ENCODE measurements at places on chromosomes 1 and 21.

DNA sequence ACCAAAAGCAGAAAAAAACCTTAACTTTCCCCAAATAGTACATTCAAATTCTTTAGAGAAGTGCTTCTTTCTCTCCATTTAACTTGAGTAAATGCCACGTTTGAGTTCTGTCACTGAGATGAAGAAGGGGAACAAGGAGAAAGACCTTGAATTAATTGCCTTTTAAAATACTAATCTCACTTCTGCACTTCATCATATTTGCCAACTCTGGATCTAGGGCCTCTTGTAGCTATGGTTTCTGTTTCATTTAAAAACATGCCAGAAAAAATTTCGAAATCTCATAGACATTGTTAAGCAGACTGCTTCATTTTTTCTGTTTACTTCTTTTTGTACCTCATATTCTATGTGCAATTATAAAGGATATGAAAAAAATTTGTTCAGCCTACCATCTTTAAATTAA lies 24.6 kb downstream of the MIXL1 start:
- peak; percentile 90 for DNase-seq

DNA sequence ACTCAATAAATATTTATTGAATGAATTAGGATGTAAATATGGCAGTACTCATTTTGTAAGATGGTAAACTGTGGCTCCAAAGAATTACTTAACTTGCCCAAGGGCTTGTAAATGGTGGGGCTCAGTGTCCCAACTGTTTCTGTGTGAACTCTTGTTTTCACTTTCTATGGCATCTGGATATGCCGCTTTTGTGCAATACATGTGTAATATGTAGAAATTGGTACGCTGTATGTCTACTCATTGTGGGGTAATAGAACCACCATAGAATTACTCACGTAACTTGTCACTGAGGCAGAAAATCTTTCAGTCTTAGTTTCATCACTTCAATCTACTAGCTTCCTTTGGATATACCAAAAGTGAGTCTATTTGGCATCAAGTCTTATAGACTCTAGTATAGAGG lies 977 bp downstream of the PRPF3 start:
- DNase-seq: peak; percentile 95

GRCh38 chr1:31437433-31438037 lies 24.5 kb downstream of the SERINC2 start:
- peak; percentile 17 for DNase-seq

DNA sequence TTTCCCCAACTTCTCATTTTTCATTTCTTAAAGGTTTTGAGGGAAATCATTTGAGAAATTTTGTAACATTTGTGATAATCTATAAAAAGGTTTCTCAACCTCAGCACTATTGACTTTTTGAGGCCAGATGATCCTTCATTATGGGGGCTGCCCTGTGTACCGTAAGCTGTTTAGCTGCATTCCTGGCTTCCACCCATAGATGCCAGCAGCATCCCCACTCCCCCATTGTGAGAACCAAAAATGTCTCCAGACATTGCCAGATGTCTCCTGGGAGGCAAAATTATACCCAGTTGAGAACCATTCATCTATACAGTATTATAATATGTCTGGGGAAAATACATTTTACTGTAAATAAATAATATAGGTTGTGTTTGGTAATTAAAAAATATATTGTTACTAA lies 146.0 kb downstream of the PBX1 start:
- DNase-seq: peak; percentile 12

DNA sequence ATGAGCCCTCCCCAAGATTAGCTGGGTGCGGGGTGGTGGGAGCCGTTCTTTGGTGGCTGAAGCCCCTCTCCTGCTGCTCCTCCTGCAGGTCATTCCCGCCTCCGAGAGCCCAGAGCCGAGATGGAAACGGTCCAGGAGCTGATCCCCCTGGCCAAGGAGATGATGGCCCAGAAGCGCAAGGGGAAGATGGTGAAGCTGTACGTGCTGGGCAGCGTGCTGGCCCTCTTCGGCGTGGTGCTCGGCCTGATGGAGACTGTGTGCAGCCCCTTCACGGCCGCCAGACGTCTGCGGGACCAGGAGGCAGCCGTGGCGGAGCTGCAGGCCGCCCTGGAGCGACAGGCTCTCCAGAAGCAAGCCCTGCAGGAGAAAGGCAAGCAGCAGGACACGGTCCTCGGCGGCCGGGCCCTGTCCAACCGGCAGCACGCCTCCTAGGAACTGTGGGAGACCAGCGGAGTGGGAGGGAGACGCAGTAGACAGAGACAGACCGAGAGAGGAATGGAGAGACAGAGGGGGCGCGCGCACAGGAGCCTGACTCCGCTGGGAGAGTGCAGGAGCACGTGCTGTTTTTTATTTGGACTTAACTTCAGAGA lies 448 bp downstream of the G0S2 start:
- no peak for DNase-seq

DNA sequence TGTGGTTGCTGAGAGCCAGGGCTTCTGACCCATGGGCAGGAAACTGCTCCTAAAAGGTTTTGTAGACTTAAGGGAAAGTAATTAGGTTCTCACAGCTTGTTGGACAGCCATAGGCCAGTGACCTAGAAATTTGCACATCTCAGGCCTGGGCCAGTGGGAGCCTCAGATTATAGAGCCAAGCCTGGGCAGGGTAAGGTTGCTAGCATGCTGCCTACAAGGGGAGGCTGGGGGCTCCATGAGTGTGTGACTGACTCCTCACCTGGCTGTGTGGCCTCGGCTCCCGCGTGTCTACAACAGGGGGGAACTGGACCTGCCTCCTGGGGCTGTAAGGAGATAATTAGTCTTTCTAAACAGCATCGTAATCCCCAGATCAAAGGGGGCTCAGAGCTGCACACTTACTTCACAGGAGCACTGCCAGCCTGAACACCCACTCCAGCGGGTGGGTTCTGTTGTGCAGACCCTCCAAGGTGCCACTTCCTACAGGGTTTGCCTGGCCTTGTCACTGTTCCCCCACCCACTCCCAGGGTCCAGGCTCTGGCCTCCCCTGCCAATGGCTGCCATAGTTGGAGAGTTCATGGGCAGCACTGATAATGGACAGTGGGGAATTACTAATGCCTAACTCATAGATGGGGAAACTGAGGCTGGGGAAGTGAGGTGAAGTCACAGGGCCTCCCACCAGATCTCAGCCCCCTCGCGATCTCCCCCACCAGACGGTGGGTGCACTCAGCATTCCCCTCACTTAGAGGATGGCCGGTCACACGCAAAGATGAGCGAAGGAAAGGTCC lies 230.4 kb upstream of the TMEM51 start:
- no peak for DNase-seq

DNA sequence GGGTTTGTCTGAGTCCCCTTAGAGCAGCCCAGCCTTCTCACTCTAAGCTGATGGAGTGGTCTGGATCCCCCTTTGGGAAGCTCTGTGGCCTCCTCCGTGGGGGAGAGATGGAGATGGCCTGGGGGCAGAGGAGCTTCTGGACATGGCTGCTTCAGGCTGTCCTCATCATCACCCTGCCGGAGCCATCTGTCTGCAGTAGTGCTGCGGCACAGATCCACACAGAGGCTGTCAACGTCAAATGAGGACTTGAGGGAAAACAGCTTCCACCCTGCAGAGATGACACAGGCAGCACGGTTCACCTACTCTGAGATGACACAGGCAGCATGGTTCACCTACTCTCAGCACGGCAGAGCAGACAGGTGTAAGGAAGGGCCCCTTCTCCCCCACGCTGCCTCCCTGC lies 134.3 kb downstream of the IGSF21 start:
- no peak for DNase-seq

- no peak for DNase-seq
Observed at GRCh38 chr1:193115629-193116227, 6.1 kb upstream of the CDC73 start.

- DNase-seq: no peak
Observed at GRCh38 chr1:114340892-114341291, 170.1 kb downstream of the TRIM33 start.

- peak; percentile 10 for DNase-seq
Observed at GRCh38 chr1:91948501-91949355, 473 bp upstream of the BRDT start.

DNA sequence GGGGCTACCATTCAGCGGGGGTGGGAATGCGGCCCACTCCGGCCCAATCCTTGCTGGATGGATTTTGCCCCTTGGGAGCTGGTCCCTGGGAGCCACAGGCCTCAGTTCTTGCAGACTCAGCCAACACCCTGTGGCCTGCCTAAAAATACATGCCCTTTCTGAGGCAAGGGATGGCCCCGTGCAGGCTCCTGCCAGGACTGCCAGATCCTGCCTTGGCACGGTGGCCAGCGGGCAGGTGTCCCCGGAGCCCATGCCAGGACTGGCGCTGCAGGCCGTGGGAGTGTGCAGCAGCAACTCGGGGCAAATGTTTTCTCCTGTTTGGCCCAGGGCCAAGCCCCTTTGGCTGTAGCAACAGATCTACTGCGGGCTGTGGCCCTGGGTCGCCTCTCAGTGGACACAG lies 1.6 kb upstream of the PANK4 start:
- no peak for DNase-seq

DNA sequence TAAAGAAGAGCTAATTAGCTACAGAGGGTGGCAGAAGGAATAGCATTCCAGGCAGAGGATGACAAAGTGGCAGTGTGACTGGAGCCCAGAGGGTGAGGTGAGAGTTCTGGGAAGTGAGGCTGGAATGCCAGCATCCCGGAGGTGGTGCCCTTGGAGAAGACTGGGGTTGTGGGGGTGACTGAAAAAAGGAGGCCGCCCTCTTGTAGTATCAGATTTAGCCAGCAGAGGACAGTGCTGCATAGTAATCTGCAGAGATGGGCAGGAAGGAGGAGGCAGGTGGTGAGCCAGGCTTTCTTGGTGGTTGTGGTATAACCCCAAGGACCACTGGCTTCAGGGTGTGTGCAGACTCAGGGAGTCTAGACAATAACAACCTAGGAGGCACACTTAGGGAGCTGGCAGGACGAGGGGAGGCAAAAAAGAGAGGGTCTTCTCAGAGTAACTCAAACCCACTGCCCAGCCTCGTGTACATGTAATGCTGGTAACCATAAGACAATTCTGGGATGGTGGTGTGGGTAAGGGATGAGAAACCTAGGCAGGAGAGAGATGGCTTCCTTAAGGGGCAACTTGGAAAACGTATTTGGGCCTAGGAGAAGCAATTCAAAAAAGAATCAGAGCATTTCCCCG lies 30.5 kb downstream of the MROH7 start:
- DNase-seq: peak; percentile 41

DNA sequence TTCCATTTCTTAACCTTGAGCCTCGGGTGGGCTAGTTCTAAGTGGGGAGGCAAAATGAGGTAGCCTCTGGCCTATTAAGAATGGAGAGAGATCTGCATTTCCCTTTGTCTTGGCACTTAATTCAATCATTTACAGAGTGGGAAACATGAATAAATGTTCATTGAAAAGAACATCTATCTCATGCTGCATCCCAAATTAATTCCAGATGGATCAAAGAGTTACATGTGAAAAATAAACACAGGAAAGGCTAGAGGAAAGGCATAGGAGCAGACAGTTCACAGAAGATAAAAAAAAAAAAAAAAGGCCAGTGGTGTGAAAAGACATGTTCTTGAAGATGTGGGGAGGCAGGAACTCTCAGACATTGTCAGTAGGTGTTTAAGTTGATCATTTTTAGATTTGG lies 35.7 kb upstream of the EPS8L3 start:
- no peak for DNase-seq

- DNase-seq: no peak
Observed at GRCh38 chr21:21898801-21899200, 900.6 kb downstream of the NCAM2 start.

- DNase-seq: peak; percentile 84
Observed at GRCh38 chr1:35452106-35452774, 105.0 kb downstream of the KIAA0319L start.

DNA sequence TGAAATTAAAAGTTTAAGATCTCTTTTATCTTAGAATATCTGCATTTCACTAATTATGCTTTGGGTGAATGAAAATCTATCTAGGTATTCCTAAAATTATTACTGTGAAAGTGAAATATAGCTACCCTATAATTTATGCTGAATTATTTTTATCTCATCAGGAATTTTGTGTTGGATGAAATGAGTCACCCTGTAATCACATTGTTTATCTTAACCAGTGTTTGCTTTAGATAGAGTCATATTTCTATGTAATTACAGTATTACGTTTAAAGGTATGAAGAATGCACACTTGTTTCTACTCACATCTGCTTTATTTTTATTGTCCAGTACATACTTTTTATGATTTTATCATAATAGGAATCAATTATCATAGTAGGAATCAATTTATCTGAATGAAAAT lies 249.2 kb downstream of the NCAM2 start:
- no peak for DNase-seq

DNA sequence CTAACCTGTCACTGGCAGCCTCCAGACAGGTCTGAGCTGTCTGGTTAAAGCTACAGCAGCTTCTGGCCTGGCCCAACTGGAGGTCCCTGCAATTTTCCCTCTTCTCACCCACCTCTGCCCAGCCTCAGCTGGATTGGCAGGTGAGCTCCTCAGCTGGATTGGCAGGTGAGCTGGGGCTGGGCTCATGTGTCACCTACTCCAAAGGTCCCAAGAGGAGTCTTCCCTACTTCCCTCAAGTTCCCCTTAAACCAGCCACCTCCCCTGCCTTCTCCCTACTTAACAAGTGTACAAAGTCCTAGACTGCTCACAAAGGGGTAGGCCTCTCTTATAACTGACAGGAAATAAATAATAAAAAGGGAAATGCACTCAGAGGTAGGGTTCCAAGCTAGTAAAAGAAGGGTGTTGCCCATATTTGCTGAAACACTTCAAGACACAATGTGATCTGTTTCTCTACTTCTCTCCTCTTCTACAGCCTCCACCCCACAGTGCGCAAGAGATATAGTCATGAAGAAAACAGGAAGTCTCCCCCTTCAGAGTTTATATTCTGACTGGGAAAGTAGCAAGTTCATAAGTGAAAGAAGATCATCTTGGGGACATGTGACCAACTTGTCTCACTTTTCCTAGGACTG lies at the start of gene GPA33:
TSS of gene GPA33 (minus strand) at position 64 of the 629 bp plus-strand sequence. CDS start 90 bp downstream, outside the sequence.
- DNase-seq: peak; percentile 61

- no peak for DNase-seq
Observed at GRCh38 chr1:174995916-174996315, 3.8 kb upstream of the CACYBP start.

GRCh38 chr1:172775606-172776005 lies 116.7 kb downstream of the FASLG start:
- no peak for DNase-seq

- DNase-seq: no peak
Observed at GRCh38 chr1:6002714-6003501, 10.7 kb upstream of the NPHP4 start.

- DNase-seq: peak; percentile 26
Observed at GRCh38 chr1:243343970-243344937, 88.4 kb downstream of the SDCCAG8 start.

- DNase-seq: peak; percentile 73
Observed at GRCh38 chr21:39503123-39503762, 51.5 kb downstream of the SH3BGR start.

- no peak for DNase-seq
Observed at GRCh38 chr1:183319051-183319450, 99.1 kb downstream of the NMNAT2 start.

Measured in MV-4-11 (cell line).